Effector memory CD4-positive, alpha-beta T cell (primary cell): ENCODE measurements at places on chromosomes 5 and 9.

GRCh38 chr5:34652914-34653313 lies 3.2 kb upstream of the RAI14 start:
- no peak overlapping the region for H3K4me3 ChIP-seq
- peaks cover 12% of the 10 kb centered on the region for H3K4me1 ChIP-seq
- no peak for DNase-seq
- H3K27ac ChIP-seq: no peak overlapping the region
- no peaks in the 10 kb centered on the region for H3K36me3 ChIP-seq

DNA sequence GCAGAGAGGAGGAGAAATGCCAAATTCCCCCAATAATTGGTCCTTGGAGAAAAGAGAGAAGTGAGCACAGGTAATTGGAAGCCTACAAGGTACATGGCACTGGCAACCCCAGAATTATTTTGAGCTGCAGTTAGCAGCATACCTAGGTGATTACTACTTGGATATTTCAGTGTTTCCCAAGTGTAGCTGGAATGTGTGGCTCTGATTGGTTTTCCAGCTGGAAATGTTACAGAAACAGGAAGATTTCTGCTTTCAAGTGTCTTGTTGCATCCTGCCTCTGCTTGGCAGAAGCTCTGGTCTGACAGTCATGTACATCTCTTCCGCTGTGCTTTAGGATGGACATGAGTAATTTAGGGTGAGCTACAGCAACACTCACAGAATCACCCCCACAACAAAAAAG lies 262.1 kb downstream of the ENC1 start:
- no peak overlapping the region for H3K27ac ChIP-seq
- no peaks in the 10 kb centered on the region for H3K4me1 ChIP-seq
- DNase-seq: no peak
- no peaks in the 10 kb centered on the region for H3K27me3 ChIP-seq

GRCh38 chr9:34624475-34625185 lies 4.2 kb downstream of the ARID3C start:
- no peaks in the 10 kb centered on the region for H3K36me3 ChIP-seq
- no peak overlapping the region for H3K4me3 ChIP-seq
- no peak for DNase-seq
- H3K27me3 ChIP-seq: peaks cover 73% of the 10 kb centered on the region
- peaks cover 27% of the 10 kb centered on the region for H3K4me1 ChIP-seq

DNA sequence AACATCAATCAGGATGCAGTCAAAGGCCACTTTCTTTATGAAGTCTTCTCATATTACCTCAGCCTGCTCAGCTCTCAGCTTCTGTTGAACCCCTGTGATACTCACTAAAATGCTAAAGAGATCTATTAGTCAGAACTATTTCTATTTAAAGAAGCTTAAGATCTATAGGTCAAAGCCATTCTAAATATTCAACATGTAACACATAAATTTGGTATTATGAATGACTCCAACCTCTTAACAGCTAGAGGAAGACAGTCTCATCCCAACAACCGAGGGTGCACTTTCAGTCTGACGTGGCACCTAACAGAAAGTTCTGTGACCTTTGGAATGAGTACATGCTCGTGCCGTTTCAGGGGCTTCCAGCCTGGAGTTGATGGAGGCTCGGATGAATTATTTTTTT lies 301.5 kb upstream of the VLDLR start:
- H3K4me3 ChIP-seq: no peak overlapping the region
- H3K27ac ChIP-seq: no peak overlapping the region
- no peaks in the 10 kb centered on the region for H3K36me3 ChIP-seq
- H3K27me3 ChIP-seq: no peaks in the 10 kb centered on the region
- DNase-seq: no peak
- H3K4me1 ChIP-seq: no peaks in the 10 kb centered on the region

GRCh38 chr9:129865668-129866320 lies 30.5 kb downstream of the USP20 start:
- DNase-seq: no peak
- no peaks in the 10 kb centered on the region for H3K27me3 ChIP-seq
- H3K27ac ChIP-seq: peak overlapping the region; percentile 91
- H3K4me3 ChIP-seq: no peak overlapping the region

- H3K4me1 ChIP-seq: no peaks in the 10 kb centered on the region
- H3K27ac ChIP-seq: no peak overlapping the region
- DNase-seq: no peak
- H3K36me3 ChIP-seq: no peaks in the 10 kb centered on the region
Measured at GRCh38 chr9:12681620-12682019, 11.6 kb upstream of the TYRP1 start.

GRCh38 chr5:18959535-18959934 lies 1028.5 kb downstream of the CDH18 start:
- no peaks in the 10 kb centered on the region for H3K4me1 ChIP-seq
- no peak for DNase-seq
- no peaks in the 10 kb centered on the region for H3K27me3 ChIP-seq
- no peak overlapping the region for H3K27ac ChIP-seq
- no peaks in the 10 kb centered on the region for H3K36me3 ChIP-seq
